ENCODE measurements at places on chromosomes 7 and 10. TPM values are rescaled to one million over a fixed set of nuclear protein-coding genes. Genes with fewer than 3 reads are reported as not detected.
A peak's percentile ranks its signal among the peaks of the same experiment; 100 is the strongest.

- DNase-seq = no peak
Observed at GRCh38 chr7:129721068-129721467, 109.5 kb downstream of the NRF1 start.

- no peak for DNase-seq
Observed at GRCh38 chr7:44267178-44267577, 58.2 kb downstream of the CAMK2B start.

GRCh38 chr7:46155367-46155766, 234.3 kb upstream of the IGFBP3 start:
- no peak for DNase-seq

GRCh38 chr7:149459201-149459539, 1.7 kb downstream of the ZNF777 start:
- no peak for DNase-seq

- DNase-seq = no peak
Observed at GRCh38 chr10:103905441-103905840, 12.5 kb downstream of the STN1 start.

- no peak for DNase-seq
Observed at GRCh38 chr10:49534670-49535381, 4.1 kb downstream of the ERCC6 start.

GRCh38 chr7:28086198-28086597, 94.4 kb downstream of the JAZF1 start:
- DNase-seq = no peak

AKR1C2 gene
- 97.9 TPM for total RNA-seq

ADAM22 gene
- 8.5 TPM for total RNA-seq

- DNase-seq = no peak
Observed at GRCh38 chr7:74398426-74398825, 55.3 kb upstream of the GTF2IRD1 start.

DNA sequence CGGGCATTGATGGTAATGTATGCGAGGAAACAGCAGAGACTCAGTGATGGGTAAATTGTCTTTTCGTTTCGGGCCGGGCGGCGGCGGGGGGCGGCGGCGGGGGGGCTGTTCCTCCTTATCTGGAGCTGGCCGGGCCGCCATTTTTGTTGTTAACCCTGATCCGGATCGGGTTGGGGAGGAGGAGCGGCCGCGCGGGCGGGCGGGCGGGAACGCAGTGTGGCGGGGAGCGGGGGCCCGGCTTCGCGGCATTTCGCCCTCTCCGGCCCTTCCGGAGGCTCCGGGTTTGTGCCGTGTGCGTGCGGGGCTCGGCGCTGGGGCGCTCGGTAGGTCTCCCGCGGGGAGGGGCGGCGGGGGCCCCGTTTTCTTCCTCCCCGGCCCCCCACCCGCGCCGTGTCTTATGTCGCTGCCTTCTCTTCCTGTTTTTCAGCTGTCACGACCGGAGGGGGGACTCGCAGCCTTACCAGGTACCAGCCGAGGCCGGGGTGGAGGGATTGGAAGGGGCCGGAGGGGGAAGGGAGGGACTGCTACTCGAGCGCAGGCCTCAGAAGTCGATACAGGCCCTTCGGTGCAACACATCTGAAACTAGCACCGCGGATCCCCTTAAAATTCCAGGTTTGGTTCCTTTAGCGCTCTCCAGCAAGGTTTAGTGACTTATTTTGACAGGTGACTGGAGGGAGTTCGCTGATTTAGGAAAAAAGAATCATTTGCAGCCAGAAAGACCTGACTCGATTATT, 820 bp downstream of the WAC start:
- DNase-seq = peak; percentile 82

- no peak for DNase-seq
Observed at GRCh38 chr7:142740786-142741185, 8.5 kb upstream of the PRSS1 start.

PDAP1 gene
- total RNA-seq = 76.1 TPM

RINT1 gene
- total RNA-seq = 16.1 TPM

LMOD2 gene
- total RNA-seq = not detected

IFIT2 gene
- total RNA-seq = 19.9 TPM

GRCh38 chr10:11810973-11811372, 12.2 kb upstream of the PROSER2 start:
- DNase-seq = no peak

GRCh38 chr10:5370493-5371352, 6.0 kb downstream of the UCN3 start:
- no peak for DNase-seq

DNA sequence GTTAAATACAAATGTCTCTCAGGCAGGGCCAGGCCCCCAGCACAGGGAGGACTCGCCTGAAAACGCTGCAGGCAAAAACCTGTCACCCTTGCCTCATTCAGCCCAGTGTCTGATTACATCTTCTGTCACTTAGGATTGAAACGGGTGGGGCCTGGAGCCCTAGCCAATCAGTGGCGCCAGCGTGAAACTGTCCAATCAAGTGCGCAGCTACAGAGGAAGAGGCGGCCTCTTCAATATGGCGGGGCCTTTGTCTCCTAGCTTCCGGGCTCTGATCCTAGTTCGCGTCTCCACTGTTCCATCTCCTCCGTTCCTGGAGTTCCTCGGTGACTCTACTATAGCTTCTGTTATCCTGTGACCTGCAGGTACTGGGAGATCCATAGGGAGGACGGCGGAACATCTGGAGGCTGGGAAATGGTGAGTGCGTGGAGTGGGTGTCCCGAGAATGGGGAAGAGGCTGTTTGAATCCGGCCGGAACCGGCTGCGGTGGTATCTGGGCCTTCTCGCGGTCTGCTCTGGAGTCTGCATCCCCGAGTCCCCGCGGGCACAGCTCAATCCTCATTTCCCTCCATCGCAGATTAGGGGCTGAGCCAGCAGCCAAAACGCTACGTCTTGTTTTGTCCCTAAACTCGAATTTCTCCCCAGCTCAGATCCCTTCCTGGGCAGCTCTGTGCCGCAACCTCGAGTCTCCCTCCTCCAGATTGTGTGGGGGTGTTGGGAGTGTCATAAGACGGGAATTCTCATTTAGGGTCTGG, at the start of gene ZNF736:
Gene ZNF736, plus strand, starts transcription at position 222 of the 752 bp plus-strand sequence. Its CDS starts 190 bp downstream, at position 412.
- peak; percentile 92 for DNase-seq

- no peak for DNase-seq
Observed at GRCh38 chr7:152006336-152006735, 19.1 kb upstream of the GALNT11 start.

DNA sequence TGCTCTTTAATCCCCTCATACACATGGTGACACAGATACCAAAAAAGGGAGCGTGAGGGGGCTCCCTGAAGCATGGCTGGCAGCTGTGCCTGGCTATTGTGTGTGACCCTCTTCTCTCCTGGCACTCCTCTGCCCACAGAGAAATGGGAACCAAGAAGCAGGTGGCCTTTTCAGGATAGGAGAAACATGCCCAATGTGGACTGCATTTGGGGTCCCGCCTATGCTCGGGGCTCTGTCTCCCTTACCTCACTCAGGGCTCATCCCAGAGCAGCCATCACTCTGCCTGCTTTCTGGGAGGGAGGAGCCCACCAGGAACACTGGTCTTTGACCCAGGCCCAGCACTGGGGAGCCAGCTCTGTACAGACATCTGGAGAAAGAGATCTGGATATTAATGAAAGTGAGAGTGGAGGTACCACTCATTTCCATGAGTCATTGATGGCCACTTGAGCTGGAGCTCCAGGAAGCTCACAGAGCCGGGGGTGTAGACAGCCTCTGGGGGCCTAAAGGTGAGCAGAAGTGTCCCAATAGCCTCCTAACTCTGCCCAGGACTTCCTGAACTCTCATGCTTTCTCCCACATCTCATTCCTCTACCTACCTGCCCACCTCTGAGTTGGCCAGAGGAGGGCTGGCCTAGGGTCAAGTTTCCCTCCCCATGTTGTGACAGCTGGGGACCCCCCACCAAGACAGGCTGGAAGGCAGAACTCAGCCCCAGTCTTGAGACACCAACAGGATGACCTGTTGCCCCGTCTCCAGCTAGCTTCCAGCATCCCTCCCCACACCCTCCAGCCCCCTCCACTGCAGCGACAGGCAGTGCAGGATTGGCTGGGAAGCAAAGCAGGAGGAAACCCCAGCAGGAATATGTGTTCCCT, 42.6 kb downstream of the DRGX start:
- no peak for DNase-seq
